ENCODE measurements at places on chromosomes 11 and 22. TPM values are rescaled to one million over a fixed set of nuclear protein-coding genes. Genes with fewer than 3 reads are reported as not detected.
A peak's percentile ranks its signal among the peaks of the same experiment; 100 is the strongest.

SLC37A2 gene
- 6.6 TPM for total RNA-seq

DNA sequence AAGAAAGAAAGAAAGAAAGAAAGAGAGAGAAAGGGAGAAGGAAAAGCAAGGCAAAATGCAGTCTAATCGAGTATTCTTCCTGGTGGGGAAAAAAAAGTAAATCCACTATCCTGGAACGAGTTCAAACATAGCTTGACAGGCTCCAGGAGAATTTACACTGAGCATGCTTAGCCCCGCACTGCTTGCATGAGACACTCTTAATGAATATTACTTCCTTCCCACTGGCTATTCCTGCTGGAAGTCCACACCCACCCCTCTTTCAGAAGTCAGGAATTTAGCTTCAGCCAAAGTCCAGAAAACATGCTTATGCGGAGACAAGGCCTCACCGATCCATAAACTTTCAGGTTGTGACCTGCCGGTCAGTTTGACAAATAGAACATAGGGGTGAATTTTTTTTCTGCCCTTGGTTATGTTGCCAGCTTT lies 251.8 kb upstream of the BLID start:
- H3K36me3 ChIP-seq, result no peaks in the 10 kb centered on the region
- peak overlapping the region; percentile 5 for H3K27ac ChIP-seq
- peak; percentile 65 for DNase-seq
- H3K4me1 ChIP-seq, result no peaks in the 10 kb centered on the region
- H3K27me3 ChIP-seq, result no peaks in the 10 kb centered on the region

GRCh38 chr11:132941024-132941646 lies 591.2 kb downstream of the OPCML start:
- DNase-seq, result no peak
- no peak overlapping the region for H3K27ac ChIP-seq
- no peaks in the 10 kb centered on the region for H3K4me1 ChIP-seq
- no peaks in the 10 kb centered on the region for H3K27me3 ChIP-seq

DNA sequence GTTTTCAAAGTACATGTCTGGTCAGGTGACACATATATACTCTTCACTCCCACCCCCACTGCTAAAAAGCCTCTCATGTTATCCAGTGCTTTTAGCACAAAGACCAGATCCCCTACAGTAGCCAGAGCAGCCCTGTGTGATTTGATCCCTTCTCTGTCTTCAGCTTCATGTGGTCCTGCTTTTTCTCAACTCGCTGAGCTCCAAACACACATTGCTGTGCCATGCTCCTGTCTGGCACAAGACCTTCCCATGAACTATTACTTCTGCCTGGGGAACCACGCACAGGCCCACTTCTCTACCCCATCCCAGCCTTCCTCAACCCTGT lies 127.1 kb downstream of the RASSF10 start:
- H3K36me3 ChIP-seq, result no peaks in the 10 kb centered on the region
- H3K4me1 ChIP-seq, result no peaks in the 10 kb centered on the region
- H3K27ac ChIP-seq, result no peak overlapping the region
- DNase-seq, result no peak
- H3K27me3 ChIP-seq, result no peaks in the 10 kb centered on the region

- H3K27ac ChIP-seq, result no peak overlapping the region
- H3K36me3 ChIP-seq, result no peaks in the 10 kb centered on the region
- no peak for DNase-seq
- no peaks in the 10 kb centered on the region for H3K4me1 ChIP-seq
- H3K27me3 ChIP-seq, result no peaks in the 10 kb centered on the region
These were observed 261.2 kb downstream of the CADM1 start for GRCh38 chr11:115242982-115243381.

GRCh38 chr22:44972363-44973083 lies 37.3 kb downstream of the PHF21B start:
- no peak overlapping the region for H3K4me3 ChIP-seq
- H3K27me3 ChIP-seq, result no peaks in the 10 kb centered on the region
- no peaks in the 10 kb centered on the region for H3K36me3 ChIP-seq
- H3K4me1 ChIP-seq, result no peaks in the 10 kb centered on the region
- DNase-seq, result no peak
- H3K27ac ChIP-seq, result no peak overlapping the region

All from right lobe of liver (tissue), 6 donors.